ENCODE measurements at places on chromosomes 12 and 14. TPM values are rescaled to one million over a fixed set of nuclear protein-coding genes. Genes with fewer than 3 reads are reported as not detected.

- no peak for DNase-seq
- H3K36me3 ChIP-seq = peaks cover 7% of the 10 kb centered on the region
- no peak overlapping the region for H3K27ac ChIP-seq
- no peak overlapping the region for H3K4me3 ChIP-seq
- no peaks in the 10 kb centered on the region for H3K4me1 ChIP-seq
Observed at GRCh38 chr12:26389343-26389742, 194.0 kb downstream of the SSPN start.

DNA sequence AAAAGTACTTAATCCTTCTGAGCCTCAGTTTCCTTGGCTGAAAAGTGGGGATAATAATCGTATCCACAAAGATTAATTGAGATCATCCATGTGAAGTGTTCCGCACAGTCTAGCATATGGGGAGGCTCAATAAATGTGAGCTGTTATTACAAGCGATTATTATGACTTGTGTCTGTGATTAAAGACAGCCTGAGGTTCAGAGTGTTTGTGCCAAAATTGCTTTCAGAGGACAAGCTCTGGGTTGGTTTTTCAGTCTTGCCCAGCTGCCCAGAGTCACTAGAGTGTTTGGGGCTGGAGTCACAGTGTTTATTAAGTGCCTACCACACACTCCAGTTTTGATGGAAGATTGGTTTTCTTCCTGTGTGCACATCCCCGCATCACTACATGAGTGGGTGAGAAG is 53.5 kb downstream of the NTF3 start:
- H3K4me1 ChIP-seq = peaks cover 11% of the 10 kb centered on the region
- no peak overlapping the region for H3K4me3 ChIP-seq
- H3K36me3 ChIP-seq = no peaks in the 10 kb centered on the region
- no peak for DNase-seq
- H3K27me3 ChIP-seq = no peaks in the 10 kb centered on the region

DNA sequence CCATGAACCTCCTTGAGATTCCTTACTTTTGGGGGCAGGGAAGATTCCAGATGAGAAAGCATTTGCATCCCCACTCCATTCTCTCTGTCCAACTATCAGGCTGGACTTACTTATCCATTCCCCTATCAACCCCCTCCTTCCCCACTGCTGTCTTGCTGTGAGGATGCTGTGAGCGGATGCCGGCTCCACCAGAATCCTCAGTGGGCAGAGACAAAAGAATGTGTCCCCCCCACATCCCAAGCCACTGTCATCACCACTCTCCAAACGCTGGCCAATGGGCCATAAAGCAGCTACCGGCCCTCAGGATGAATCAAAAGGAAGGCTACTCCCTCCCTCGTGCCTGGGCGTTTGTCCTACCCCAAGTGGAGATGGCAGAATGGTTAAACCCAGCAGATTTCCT is 173.0 kb upstream of the NTF3 start:
- no peak overlapping the region for H3K4me3 ChIP-seq
- H3K27me3 ChIP-seq = no peaks in the 10 kb centered on the region
- no peaks in the 10 kb centered on the region for H3K36me3 ChIP-seq
- H3K4me1 ChIP-seq = no peaks in the 10 kb centered on the region

The FCF1 gene
- 10.0 TPM for total RNA-seq
